ENCODE measurements at places on chromosomes 3 and 15.

- DNase-seq = no peak
Observed at GRCh38 chr15:40511472-40512133, 40.8 kb downstream of the CHST14 start.

DNA sequence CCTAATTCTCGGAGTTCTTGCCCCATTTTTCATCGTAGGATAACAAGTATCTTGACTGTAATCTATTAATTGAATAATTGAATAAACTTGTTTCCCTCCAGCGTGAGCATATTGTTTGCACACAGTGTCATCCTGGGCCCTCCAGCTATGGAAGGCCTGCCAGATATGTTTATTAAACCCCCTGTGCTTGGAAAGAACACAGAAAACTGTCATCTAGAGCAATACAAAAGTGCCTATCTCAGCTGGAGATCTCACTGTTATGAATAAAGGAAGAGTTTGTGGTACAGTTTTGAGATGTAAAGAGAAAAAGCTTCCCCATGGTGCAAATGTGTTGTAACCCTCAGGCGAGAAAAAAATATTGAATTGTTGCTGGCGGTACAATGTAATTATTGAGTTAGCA is 405.9 kb downstream of the SOX2 start:
- DNase-seq = no peak

DNA sequence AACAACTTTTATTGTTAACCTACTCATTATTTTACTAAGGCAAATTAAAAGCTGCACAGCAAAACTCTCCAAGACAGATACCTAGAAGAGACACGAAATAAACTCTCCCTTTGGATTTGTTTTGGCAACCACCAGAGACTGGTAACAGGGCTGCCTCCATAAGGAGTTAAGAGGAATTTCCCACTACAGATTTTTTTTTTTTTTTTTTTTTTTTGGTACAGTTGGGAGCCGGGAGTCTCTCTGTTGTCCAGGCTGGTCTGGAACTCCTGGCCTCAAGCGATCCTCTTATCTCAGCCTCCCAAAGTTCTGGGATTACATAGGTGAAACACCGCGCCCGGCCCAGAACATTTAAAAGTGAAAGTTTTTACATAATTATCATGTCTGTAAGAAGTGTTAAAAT is 73.6 kb upstream of the VGLL4 start:
- DNase-seq = no peak

DNA sequence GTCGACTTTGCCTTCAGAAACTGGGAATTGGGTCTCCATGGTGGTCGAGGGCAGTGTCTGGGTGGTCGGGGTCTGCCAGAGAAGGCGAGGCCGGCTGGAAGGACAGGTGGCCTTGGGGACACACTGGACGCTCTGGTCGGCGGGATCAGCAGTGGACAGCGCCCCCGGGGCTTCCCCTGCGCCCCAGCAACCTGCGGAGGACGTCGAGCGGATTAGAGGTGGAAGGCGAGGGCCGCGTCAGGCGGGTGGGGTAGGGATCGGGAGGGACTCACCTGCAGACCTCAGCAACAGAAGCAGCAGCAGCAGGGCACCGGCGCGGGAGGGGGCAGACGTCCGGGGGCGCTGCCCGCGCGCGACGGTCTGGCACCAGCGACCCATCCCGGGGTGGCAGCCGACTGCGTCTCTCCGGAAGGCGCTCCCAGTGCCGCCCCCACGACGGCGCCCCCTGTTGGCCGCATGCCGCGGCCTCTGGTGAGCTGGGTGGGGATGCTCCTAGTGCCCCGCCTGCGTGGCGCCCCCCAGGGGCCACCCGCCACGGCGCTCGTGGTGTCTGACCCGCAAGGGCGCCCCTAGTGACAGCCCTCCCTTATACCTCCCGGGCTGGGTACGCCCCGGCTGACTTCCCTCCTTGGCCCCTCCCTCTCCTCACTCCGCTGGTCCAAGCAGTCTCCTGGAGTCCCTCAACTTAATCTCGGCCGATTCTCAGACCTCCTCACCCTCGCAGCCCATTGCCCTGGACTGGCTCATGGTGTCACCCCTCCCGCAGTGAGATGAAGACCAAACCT is at the start of gene PRSS50:
PRSS50 (minus strand) TSS at position 423 of the 785 bp plus-strand sequence; CDS start at position 378, 45 bp downstream.
- no peak for DNase-seq

DNA sequence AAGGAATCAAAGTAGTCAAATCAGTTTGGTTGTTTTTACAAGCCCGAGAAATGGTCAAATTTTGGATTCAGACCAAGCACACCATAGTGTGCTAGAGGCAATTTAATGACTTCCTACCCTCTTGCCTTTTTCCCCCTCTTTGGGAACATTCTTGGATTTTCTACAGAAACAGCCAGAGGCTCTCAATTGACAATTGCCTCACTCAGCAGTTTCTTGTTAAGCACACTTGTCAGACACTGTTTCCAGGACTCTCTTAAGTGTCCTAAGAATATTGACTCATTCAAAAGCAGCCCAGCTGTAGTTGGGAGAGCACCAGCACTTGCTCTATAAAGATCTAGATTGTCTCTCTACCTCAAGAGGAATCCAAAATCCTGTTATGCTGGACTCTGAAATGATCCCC is 1.5 kb upstream of the SLC35G2 start:
- no peak for DNase-seq

- DNase-seq = no peak
Observed at GRCh38 chr3:122925756-122926155, 101.8 kb downstream of the SEMA5B start.

Data from activated T-helper 1 cell treated with Interleukin-2 at 50 U/mL for 16 hours (primary cell).